RPMI7951 (cell line): ENCODE measurements at places on chromosomes 7 and 10.
A peak's percentile ranks its signal among the peaks of the same experiment; 100 is the strongest.

GRCh38 chr7:34463830-34464229, 194.2 kb upstream of the NPSR1 start:
- peak; percentile 76 for DNase-seq

GRCh38 chr10:30645340-30645827, 15.8 kb upstream of the LYZL2 start:
- DNase-seq = peak; percentile 44

- DNase-seq = peak; percentile 22
Observed at GRCh38 chr7:47211519-47211973, 370.4 kb downstream of the TNS3 start.

- DNase-seq = no peak
Observed at GRCh38 chr10:680146-680545, 9.3 kb downstream of the DIP2C start.

DNA sequence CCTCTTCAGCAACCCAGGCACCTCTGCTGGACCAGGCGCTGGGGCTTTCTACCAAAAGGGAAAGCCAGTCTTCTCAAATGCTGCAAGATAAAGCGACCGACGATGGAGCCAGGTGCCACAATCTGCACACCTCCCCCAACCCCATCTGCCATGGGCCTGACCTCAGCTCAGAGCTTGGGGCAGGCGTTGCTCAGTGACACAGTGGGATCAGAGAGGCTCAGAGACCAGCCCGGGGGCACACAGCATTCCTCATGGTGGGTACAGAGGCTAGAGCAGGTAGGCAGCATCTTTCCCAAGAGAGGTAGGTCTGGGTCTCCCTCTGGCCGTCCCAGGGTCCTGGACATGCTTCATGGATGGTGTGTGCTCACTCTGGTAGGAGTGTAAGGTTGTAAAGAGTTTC, 56.3 kb downstream of the ZMIZ1 start:
- no peak for DNase-seq

DNA sequence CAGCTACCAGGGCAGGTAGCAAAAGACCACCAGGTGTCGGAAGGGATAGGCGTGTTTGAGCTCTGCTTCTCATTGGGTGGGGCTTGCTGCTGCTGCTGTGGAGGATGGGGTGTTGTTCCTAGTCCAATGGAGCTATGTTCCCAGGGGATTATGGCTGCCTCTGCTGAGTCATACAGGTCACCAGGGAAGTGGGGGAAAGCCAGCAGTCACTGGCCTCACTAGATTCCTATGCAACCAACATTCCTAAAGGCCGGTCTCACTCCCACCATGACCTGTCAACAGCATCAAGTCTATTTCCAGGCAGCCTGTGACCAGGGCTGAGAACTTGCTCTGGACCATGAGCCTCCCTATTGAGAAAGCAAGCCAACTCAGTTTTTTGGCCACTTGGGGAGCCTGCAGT, 1160.8 kb downstream of the REEP3 start:
- no peak for DNase-seq

DNA sequence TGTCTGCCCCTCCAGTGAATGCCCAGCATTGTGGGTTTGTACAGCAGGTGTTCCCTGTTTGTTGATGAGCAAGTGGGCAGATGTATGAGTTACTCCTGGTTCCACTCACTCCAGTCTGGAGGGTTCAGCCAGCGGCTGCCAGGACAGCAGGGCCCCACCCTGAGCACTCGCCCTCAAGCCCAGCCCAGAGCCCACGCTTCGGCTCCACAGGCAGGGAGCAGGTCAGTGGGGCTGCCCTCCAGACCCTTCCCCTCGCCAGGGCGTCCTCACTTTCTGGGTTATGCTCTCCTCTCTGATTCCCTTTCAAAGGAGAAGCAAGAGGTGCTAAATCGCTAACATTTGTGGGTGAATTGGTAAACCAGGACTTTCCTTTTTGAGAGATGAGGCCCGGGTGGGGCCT, 4.8 kb upstream of the VIPR2 start:
- DNase-seq = no peak

GRCh38 chr7:37193087-37193774, 255.4 kb downstream of the ELMO1 start:
- no peak for DNase-seq

DNA sequence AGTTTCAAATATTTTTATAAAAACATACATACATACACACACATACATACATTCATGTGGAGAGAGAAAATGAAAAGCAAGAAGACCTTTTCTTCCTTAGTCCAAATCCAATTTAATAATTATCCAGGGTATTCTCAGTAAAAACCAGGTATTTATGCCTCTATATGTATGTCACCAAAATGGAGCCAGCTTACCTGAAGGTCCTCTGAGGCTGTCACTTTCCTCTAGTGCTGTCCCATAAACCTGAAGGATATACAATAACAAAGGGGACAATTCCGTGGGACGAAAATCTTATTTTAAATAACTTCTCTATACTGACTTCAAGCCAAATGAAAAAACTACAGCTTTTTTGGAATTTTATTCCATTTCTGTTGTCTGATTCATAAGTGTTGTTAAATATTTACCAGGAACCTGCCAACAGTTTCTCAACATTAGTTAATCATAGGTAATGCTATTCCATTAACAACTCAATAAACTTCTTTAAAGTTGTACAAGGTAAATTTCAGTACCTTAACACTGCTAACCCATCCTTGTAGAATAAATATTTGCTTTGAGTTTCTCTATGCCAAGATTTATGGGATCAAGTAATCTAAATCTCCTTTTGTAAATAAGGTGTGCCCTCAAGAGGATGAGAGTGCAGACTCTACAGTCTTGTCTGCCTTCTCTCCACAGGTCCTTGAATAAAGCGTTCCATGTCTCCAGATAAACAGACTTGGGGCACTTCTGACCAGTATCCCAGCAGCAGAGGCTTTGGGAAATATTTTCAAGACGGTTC, 260.3 kb downstream of the AHR start:
- DNase-seq = no peak

- no peak for DNase-seq
Observed at GRCh38 chr10:110455446-110455845, 42.3 kb upstream of the DUSP5 start.

GRCh38 chr7:27971171-27971812, 209.3 kb downstream of the JAZF1 start:
- no peak for DNase-seq

- DNase-seq = no peak
Observed at GRCh38 chr7:125193263-125193662, 263.6 kb upstream of the POT1 start.

GRCh38 chr10:120172356-120172755, 279.8 kb downstream of the SEC23IP start:
- DNase-seq = no peak

GRCh38 chr10:122471531-122472177, 10.3 kb downstream of the HTRA1 start:
- DNase-seq = peak; percentile 32

DNA sequence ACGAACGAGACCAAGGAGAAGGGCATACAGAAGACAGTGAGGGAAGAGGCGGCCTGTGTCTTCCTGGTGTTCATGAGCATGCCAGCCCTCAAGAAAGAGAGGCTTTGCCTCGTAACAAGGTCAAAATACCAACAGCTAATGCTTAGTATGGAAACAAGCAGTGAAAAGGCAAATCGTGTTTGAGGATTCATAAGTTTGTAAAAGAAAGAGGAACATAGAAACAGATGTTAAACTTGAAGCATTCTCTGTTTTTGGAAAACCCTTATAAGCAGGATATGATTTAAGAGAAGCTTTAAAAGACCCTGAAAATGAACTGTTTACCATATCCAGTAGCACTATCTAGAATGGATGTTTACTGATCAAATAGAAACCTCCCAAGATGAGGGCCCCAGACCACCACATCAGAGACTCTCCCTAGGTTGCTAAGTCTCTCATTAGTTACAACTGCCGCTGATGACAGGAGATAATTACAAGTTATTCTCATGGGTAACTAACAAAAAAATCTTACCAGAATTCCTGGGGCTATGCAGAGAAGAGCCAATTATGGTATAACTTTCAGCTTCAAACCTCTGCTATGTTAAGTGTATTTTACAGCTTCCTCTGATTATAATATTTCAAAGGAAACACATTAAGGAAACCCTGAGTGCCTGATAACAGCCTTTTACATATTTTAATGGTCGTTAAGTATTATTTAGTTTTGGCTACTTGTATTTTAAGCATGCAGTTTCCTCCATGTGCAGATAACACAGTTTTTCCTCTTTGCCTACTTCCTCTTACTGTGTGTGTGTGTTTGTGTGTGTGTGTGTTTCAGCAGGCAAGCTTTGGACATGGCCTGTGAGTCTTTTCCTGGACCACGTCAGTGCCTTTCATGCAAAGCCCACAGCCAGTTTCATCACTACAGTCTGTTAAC, 17.9 kb downstream of the JCAD start:
- no peak for DNase-seq

DNA sequence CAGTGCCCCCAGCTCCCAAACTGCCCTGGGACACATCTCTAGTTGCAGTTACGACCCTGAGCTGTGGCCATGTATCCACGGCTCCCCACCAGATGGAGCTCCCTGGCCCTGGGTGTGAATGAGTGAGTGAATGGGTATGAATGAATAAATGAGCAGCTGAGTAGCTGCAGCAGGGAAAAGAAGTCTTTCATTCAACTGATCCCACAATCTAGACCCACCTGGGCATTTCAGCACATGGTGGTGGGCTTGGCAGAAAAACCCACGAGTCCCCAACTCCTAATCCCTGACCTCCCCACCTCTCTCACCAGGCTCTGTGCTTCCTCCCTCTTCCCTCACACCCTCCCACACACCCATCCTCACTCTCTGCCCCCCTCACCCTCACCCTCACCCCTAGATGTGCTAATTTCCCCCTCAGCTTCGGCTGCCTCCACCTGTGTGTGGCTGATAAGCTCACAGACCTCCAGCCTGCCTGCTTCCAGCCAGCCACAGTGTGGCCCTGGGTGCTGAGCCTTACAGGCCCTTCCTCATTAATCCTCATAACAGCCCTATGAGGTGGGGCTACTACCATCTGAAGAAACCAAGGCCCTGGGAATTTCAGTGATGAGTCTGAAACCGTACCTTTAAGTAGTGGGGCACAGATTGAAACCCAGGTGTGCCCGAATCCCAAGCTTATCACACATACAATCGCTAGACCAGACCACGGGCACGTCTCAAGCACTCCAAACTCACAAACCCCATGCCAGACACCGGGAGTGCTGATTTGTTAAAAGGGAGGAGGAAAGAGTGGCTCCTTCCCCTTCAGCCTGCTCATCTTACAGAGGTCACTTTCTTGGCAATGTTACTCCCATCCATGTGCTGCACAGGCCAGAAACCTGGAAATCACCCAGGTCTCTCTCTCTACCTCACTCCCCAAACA, 2.2 kb upstream of the ATP6V1F start:
- DNase-seq = no peak

GRCh38 chr10:33781606-33782395, 447.3 kb upstream of the NRP1 start:
- peak; percentile 39 for DNase-seq

DNA sequence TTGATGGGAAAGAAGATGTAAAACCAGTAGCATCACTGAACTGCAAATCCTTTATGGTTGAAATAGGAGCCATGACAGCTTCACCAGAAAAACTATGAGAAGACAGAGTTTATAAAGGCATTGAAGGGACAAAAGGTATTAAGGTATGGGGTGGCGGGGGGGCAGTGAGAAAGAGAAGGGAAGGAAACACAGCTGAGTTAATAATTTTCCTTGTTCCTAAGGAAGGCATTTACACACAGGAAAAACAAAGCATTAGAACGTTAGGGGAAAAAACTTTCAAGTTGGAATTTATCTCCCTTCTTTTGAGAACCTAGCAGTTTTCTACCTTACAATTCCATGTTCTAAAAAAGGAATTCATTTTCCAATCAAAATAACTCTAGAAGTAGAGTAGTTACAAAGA, 4.4 kb downstream of the LARP4B start:
- no peak for DNase-seq
